EL (cell line): ENCODE measurements at places on chromosomes 6 and 20.
A peak's percentile ranks its signal among the peaks of the same experiment; 100 is the strongest.

GRCh38 chr6:86682297-86682696 is 255.0 kb upstream of the HTR1E start:
- DNase-seq, result no peak

DNA sequence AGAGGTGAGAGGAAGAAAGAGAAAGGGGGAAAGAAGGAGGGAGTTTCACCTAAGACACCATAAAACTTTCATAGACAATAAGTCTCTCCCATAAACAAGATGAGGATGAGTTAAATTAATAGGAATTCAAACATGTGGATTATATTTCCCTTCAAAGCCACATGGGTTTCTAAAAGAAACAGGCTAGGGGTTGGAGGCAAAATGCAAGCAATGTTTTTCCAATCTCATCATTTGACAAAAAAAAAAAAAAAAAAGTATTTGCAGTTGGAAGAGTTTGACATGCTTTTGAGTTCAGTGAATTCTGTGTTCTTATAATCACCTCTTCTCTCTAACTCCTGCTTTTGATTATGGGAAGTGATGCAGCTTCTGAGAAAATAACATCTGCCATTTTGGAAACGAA is 286.5 kb upstream of the PRND start:
- DNase-seq, result peak; percentile 69

DNA sequence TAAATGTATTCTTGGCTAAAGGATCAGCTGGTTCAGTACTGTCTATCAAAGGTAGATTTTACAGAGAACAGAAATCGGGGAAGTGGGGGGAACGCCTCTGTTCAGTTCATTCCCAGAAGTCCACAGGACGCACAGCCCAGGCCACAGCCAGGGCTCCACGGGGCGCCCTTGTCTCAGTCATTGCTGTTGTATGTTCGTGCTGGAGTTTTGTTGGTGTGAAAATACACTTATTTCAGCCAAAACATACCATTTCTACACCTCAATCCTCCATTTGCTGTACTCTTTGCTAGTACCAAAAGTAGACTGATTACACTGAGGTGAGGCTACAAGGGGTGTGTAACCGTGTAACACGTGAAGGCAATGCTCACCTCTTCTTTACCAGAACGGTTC is 29.9 kb downstream of the TXNDC5 start:
- no peak for DNase-seq

DNA sequence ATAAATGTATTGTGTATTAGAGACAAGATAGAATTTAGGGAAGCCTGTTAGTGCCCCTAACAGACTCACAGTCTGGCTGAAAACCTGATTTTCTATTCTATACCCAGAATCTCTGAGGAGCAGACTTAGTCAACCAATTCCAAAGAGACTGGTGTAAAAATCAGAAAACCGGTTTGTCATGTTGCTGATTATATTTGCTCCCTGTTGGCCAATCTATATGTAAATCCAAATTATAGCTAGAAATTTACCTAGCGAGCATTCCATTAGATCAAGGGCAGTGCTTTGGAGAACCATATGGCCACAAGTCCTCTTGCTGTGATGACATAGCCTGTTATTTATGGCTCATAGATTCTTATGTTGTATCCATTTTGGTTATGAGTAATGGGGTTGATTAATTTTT is 4.8 kb downstream of the NFYA start:
- no peak for DNase-seq

- DNase-seq, result peak; percentile 11
Observed at GRCh38 chr20:43389211-43389610, 68.5 kb upstream of the SRSF6 start.

GRCh38 chr20:38387953-38388352 is 41.7 kb downstream of the LBP start:
- no peak for DNase-seq

DNA sequence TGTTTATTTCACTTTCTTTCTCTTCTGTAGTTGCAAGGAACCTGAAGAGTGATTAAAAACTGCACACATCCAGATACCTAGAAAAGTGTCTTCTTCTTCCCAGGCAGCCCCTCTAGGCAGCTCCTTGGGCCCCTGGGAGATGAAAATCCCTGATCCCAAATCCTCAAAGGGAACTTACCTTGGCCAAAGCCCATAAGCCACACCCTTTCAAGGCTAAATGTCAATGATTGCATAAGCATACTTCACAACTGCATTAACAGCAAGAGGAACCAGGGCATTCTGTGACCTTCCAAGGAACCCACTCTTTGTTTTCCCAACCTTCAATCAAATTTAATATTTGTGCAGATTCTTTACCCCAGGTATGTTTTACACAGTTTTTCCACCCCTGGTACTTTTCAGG is 4.4 kb upstream of the HMGN3 start:
- DNase-seq, result no peak

DNA sequence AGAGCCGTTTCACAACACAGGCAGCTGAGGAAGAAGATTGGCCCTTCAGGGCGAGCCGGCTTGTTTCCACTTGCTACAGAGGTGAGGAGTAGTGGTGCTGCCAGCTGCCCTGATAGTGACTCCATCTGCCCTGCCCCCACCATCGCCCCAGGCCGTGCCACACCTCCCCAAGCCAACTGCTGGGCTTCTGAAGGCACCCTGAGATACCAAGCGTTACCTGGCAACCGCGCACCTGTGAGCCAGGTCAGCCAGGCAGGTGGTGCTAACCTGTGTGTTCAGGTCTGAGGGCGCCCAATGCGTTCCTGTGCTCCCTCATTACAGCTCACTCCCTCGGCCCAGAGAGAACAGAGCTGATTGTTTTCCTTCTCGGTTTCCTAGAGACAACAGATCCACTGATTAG is 299.1 kb upstream of the ID4 start:
- no peak for DNase-seq

DNA sequence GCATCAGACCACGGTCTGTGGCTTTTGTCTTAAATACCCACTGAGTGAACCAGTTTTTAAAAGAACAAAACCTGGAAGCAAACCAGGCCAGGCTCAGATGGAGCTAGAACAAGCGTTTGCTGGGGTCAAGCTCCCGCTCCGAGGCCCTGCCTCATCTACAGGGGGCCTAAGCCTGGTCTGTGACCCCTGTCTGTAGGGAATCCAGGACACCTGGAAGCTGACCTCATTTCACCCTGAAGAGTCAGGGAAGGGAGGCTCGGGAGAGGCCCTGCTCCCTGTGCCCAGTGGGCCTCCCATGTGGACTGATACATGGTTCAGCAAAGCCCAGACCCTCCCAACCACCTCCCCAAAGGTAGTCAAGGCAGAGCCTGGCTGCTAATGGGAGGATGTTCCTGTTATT is 26.8 kb upstream of the DLGAP4 start:
- no peak for DNase-seq

DNA sequence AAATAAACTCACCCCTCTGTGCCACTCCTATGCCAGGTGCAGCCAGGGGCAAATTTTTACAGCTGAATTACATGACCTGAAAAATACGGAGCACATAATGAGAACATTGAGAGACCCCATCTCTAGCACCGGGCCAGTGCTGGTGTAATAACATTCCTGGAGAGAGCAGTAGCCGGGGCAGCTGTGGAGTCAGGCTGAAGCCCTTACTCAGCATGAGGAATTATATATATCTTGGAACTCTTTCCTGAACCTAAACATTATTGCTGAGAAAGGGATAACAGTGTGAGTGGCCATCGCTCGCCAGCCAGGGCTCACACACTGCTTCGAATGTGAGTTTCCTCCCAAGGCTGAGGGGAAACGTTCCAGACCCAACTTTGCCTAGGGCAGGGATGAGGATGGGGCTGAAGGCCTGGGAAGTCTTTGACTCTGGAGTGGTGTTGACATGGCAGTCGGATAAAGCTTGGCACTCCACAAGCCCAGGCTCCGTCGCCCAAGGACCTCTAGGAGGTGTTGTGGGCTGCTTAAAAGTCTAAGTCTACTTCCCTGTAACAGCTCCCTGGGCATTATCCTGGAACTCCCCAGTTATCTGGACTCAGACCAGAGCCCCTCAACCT is 269.8 kb downstream of the CDC5L start:
- no peak for DNase-seq

- no peak for DNase-seq
Observed at GRCh38 chr20:61042506-61043385, 209.3 kb upstream of the CDH4 start.

GRCh38 chr20:14234666-14235295 is 102.6 kb downstream of the FLRT3 start:
- DNase-seq, result peak; percentile 53

DNA sequence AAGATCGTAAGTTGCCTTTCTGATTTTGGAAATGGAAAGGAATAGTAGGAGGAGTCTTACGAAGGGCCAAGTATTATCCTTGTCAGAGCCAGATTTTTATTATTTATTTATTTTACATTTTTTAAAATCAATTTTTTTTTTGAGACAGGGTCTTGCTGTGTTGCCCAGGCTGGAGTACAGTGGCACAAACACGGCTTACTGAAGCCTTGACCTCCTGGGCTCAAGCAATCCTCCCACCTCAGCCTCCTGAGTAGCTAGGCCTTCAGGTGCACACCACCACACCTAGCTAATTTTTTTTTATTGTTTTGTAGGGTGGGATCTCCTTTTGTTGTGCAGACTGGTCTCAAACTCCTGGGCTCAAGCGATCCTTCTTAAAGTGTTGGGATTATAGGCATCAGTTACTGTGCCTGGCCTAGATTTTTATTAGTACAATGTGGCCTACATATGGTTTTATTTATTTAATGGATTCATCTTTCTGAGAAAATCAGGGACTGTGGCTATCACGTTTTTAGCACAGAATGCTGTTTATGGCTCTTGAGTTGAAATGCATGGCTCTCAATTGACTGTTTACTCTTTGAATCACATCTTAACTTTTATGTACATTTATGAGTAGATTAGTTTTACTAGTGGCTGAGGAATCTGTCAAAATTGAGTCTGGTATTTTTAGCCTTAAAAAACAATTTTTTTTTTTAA is 16.7 kb downstream of the CDC5L start:
- DNase-seq, result no peak

- DNase-seq, result no peak
Observed at GRCh38 chr6:113291751-113292445, 565.2 kb upstream of the MARCKS start.

DNA sequence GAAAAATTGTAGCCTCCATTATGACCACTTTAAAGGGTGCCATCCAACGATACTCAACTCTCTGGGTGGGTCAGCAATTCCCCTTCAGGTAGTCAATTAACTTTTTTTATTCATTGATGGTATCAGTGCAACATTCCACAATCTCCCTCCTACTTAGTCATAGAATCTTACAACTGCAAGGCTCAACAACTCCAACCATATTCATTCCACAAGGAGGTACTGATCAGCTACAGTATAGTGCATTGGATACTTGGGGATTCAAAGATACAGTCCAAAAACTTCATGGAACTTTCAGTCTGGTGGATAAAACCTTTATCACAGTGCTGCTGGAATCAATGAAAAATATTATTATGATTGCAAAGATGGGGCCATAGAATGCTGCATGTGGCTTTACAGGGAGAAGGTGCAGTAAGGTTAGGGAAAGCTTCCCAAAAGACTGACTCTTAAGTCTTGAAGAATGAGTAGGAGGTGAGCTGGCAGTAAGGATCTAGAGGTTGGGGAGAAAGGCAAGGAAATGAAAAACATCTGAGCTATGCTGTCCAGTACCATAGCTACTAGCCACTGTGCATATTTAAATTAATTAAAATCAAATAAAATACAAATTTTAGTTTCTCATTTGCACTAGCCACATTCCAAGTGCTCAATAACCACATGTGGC is 314.7 kb upstream of the PRDM1 start:
- peak; percentile 29 for DNase-seq

- DNase-seq, result peak; percentile 61
Observed at GRCh38 chr6:128731249-128732165, 151.4 kb upstream of the LAMA2 start.
